RKO (cell line): ENCODE measurements at places on chromosomes 3 and 15.

DNA sequence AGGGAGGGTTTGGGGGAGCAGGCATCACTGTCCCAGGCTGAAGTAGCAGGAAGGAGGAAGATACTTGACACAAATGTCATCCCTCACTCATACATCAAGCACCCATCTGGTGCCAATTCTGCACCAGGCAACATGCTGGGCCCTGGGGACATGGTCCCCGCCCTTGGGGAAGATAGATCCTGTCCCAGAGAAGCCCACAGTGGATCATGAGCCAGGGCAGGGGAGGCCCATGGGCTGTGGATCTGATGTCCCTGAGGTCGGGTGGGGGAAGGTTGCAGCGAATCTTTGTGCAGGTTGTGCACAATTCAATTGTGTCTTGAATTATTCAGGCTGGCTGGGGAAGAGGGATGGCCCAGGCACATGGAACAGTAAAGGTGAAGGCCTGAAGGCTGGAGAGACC is 6.4 kb upstream of the CCDC33 start:
- no peak for DNase-seq

DNA sequence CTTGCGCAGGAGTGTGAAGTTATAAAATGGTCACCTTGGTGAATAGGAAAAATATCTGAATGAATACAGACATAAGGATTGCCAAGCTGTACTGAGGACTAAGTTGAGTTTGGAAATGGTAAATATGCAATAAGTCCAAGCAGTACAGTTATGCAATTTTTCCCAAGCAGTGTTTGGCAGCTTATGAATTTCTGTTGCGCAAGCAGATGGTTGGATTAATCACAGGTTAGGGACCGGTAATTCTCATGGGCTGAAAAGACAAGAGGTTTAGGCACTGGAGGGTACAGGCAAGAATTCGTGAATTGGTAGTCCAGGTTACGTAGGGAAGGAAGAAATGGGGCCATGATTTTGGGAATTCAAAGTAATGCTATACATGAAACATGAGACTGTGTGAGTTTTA is 210.3 kb downstream of the RAP2B start:
- no peak for DNase-seq

GRCh38 chr3:115254492-115255196 is 107.6 kb upstream of the ZBTB20 start:
- no peak for DNase-seq

- DNase-seq = peak; percentile 16
Observed at GRCh38 chr3:69665026-69665737, 74.1 kb upstream of the MITF start.

GRCh38 chr3:135311699-135312098 is 516.6 kb downstream of the EPHB1 start:
- no peak for DNase-seq

- no peak for DNase-seq
Observed at GRCh38 chr3:17765819-17766472, 23.5 kb upstream of the TBC1D5 start.

- no peak for DNase-seq
Observed at GRCh38 chr15:36810656-36811449, 231.4 kb downstream of the CDIN1 start.

- DNase-seq = no peak
Observed at GRCh38 chr15:59814409-59814808, 125.3 kb upstream of the BNIP2 start.

DNA sequence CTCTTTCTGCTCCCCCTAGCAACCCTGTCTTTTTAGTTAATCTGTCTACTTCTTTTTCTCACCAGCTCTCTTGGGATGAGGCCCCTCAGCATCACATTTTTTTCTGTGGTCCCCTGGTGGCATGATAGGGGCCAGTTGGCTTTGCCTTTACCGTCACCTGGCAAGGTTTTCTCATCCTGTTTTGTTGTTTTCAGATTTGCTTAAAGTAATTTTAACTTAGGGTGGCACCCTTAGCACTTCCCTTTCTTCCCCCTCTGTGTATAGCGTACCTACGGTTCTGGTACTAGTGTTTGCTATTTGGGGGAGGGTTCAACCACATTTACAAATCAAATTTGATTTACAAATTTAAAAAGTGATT is 35.6 kb downstream of the PDCD6IP start:
- no peak for DNase-seq

- DNase-seq = no peak
Observed at GRCh38 chr3:126127904-126128303, 44.0 kb upstream of the SLC41A3 start.

- DNase-seq = no peak
Observed at GRCh38 chr3:164890061-164890460, 188.2 kb downstream of the SI start.

DNA sequence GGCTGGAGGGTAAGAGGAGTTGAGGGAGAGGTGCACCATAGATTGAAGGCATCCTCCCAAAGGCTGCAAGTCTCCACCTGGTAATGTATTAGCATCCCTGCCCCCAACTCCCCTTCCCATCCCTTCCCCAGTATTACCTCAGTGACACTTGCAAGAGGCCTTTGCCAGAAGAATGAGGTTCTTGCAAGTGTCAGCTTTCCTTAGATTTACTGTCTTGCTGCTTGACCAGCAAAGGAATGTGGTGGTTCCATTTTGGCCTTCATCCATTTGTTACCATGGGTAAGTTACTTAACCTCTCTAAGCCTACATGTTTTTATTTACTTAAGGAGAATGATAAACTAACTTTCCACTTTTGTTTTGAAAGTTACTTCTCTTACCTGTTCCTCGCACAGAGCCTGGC is 108.9 kb downstream of the LRTM1 start:
- no peak for DNase-seq

DNA sequence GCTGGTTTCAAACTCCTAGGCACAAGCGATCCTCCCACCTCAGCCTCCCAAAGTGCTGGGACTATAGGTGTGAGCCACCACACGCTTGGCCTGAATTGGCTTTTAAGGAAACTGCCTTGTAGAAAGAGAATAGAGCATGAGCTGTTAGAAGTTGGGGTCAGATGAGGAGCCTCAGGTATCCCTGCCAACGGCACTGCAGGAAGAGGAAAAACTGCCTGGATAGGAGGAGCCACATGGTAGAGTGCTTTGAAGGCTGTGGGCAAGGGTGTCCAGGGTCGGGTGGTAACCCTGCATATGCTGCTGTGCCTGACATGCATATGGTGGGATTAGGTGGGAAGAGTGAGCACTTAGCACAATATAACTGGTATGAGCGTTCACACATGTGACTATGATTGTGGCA is 55.0 kb downstream of the BSN start:
- no peak for DNase-seq

- no peak for DNase-seq
Observed at GRCh38 chr3:66518126-66518525, 17.3 kb upstream of the LRIG1 start.

DNA sequence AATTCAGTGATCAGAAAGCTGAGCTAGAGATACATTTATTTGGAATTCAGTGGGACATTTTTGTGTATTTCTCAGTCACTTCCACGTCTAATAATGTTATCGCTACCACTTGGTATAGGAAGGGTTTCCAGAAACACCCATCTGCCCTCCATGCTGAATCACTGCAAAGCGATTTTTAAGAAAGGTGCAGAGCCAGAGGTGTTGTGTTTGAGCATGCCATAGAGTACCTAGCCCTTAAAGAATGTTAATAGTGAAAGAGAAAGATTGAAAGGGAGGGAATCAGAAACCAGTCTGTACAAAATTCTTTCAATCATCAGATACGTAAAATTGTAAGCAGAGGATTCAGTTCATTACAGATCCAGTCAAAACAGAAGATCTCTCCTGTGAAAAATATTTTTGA is 80.1 kb upstream of the ARL6 start:
- DNase-seq = no peak
